ENCODE measurements at places on chromosomes 7 and 10.

GRCh38 chr7:15998617-15999016, 312.1 kb upstream of the MEOX2 start:
- DNase-seq = no peak

DNA sequence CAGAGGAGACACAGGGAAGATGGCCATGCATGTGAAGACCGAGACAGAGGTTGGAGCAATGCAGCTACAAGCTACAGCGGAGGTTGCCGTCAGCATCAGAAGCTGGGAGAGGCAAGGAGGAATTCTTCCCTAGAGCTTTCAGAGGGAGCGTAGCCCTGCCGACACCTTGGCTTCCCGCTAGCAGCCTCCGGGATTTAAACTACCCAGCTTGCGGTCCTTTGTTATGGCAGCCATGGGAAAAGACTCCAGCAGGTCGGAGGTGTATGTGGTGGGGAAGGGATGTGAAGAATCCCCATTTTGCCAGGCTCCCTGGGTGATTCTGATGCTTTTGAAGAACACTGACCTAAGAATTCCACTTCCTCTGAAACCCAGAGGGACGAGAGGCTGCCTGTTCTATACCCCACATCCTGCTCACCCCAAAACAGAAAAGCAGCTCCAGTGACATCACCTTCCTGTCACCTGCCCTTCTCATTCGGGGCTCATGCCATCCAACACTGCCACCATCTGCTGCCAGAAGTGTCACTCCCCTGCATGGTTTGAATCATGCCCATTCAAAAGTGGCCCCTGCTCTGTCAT, 3.3 kb upstream of the SEPHS1 start:
- no peak for DNase-seq

GRCh38 chr10:95560278-95561176, 644 bp downstream of the SORBS1 start:
- DNase-seq = no peak

- no peak for DNase-seq
Measured at GRCh38 chr10:19332304-19332703, 283.7 kb downstream of the MALRD1 start.

DNA sequence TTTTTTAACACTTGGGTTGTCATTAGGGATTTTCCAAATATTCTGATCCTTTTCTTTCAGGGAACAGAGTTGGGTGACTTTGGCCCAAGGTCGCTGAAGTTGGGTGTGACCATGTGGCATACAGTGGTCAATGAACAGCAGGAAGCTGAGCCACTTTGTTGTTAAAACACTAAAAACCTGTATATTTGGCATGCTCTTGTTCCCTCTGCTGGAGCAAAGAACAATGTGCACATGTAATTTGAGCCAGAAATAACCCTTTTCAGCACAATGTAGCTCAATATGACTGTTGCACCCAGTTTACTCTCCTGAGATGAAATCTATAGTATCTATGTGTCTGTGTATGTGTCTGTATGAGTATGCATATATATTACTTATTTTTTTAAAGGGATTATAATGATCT, 74.9 kb downstream of the ADCYAP1R1 start:
- no peak for DNase-seq

DNA sequence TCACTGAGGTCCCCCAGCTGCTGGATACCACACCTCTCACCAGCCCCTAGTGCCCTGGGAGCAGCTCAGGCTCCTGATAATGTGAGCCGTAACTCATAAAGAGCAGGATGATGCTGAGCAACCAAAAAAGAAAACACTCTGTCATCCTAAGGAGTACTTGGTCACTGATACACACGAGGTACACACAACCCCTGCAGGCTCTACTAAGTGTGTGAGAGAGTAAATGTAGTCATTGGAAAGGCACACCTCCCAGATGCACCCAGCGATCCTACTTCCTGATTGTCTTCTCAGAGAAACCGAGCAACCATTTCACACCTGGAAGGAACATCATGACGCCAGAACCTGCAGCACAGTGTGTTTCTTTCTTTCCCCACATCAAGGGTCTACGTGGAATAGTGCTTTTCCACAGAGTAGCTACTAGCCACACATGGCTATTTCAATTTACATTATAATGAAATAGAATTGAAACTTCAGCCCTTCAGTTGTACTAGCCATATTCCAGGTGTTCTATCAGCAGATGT, 34.2 kb downstream of the FIGNL1 start:
- no peak for DNase-seq

DNA sequence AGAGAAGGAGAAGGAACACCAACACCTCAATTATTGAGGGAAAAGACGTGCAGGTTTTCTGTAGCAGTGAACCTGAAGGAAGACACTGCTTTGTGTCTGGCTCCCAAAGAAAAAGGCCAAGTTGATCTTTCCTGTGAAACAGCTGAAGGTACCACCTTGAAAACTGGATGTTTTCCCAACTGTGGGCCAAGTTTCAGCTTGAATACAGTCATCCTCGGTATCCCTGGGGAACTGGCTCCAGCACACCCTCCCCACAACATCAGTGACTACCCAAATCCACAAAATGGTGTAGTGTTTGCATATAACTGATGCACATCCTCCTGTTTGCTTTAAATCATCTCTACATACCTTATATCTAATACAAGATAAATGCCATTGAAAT, 297.0 kb upstream of the PITRM1 start:
- DNase-seq = no peak

DNA sequence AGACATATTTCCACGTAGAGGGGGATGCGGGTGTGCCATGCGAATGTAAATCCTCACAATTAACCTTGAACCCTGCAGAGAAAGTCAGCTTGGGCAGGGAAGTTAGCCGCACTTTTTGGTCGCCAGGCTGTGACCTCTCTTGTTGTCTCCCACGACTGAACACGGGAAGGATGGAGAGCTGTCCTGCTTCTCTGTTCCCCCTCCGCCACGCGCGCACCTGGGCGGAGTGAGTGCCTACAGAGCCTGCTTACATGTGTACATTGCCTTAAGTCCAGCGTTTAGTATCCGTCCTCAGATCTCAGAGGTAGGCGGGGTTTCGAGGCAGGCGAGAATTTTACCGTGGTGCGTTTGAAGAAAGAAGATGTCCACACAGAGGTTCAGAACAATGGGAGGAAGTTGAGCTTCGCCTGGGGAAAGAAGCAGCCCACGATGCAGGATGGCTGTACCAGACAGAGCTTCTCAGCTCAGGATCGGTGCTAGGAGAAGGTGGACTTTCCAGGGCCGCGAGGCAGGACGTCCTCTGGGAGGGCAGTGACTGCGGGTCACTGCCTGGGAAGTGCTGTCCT, 482 bp upstream of the ERCC6 start:
- DNase-seq = peak; percentile 39

GRCh38 chr10:4263601-4263921, 478.6 kb upstream of the KLF6 start:
- DNase-seq = no peak

DNA sequence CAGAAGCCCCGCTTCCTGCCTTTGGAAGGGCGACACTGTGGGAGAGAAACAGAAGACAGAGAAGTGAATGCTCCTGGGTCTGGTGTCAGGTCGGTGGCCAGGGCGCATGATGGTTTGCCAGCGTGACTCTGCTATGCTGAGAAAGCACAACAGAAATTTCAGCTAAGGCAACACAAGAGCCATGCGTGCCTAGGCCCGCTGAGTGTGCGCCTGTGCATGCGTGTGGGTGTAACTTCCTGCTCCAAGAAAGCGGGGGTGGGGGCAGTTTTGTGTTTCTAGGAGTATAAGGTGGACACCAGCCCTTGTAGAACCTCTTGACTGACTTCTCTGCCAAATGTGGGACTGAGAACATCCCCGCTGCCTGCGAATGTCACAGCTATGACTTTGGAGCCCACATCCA, 6.2 kb downstream of the IGFBP3 start:
- no peak for DNase-seq

DNA sequence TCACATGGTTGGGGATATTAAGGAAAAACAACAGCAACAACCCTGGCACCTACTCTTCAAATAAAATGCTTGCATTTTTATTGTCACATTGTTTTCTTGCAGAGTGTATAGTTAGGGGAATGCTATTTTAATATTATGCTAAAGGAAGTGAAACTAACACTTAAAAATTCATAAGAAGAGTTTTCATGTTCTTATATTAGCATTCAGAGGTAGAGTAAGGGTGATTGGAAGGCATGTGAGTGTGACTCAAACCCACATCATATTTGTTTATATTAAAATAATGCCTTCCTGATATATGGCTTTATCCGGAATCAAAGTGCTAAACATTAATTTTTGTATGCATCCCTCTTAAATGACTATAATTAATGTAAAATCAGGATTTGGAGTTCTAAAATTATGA, 59.8 kb upstream of the TES start:
- DNase-seq = no peak

DNA sequence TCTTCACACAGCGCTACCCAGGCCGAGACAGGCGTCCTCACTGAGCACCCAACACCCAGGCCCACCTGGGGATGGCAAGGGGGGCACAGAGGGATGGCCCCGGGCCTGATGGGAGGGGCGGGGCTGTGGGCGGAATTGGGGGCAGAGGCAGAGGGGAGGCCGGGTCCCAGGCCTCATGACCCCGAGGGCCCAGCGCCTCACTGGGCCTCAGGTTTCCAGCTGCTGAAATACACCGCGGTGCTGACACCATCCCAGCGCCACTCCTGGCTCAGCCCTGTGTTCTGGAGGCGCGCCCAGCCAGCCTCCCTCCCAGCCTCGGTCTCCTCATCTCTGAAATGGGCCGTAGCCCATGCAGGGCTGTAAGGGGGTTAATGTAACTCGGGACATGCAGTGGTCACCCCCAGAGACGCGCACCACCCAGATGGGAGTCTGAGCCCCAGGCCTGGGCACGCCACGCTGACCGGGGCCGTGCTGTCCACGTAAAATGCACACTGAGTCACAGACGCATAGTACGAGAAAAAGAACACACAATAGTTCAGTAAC, 82.3 kb downstream of the UNCX start:
- no peak for DNase-seq

- no peak for DNase-seq
Measured at GRCh38 chr7:31432836-31433340, 81.0 kb upstream of the ITPRID1 start.

GRCh38 chr7:36546331-36546730, 156.7 kb downstream of the ANLN start:
- DNase-seq = no peak

DNA sequence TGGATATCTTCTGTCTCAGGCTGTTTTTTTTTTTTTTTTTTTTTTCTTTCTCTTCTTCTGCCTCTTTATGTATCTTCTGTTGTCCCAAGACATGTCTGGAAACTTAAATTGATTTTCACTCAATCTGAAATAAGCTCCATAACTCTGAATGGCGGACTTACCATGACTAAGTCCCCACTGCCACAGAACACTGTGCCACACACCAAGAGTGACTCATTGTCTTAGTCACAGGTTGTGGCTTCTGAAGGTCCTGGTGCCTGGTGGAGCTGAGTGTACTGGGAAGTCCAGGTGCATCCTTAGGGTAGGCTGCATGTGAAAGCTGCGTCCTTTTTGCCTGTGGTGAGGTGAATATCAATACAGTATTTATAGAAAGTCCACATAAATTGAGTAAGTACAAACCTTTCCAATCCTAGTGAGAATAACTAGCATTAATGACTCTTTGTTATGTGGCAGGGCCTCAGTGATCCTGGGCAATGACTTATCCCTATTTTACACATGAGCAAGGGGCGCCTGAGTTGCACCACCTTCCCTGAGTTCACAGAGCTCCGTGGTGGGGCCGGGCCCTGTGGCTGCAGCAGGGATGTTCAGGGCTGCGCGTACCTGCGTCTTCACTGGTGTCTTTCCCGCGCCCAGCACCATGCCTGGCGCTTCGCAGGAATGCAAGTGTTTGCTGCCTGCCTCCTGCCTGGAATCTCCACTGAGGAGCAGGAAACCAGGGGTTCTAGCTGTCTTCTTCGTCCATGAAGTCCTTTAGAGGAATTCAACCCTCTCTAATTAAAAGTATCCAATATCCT, 4.3 kb downstream of the PFKP start:
- DNase-seq = no peak

GRCh38 chr7:6032167-6032566, 991 bp downstream of the ANKRD61 start:
- DNase-seq = no peak

DNA sequence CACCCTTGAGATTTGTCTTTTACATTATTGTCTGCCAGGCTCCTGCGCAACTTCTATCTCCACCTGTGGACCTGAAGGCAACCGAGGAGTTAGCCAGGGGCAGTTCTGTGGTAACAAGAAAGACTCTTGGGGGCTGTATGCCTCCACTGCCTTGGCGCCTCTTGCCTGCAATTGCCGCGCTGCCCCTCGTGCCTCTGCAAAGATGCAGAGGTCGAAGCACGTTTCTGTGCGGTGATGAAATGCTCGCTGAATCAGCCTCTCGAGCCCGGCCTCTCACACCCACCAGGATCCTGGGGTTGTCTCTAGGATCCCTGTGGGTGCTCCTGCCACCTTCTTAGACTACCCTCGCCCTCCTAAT, 486 bp upstream of the LHFPL3 start:
- DNase-seq = no peak

DNA sequence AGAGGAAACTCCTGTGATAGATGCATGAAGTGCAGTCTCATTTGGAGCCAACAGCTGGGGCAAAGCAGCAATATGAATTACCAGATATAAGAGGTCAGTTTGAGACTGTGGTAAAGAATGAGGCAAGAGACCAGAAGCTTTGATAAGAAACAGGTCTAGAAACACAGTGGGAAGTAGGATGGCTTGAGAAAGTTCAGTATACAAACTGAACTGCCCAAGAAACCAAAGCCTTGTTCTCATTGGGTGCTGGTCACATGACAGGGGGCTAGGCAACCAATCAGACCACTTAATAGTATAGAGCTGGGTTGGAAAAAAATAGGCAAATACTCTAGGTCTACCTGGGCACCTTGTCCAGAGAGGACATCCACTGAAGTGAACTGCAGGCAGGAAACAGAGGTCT, 46.2 kb upstream of the PLCE1 start:
- DNase-seq = no peak

DNA sequence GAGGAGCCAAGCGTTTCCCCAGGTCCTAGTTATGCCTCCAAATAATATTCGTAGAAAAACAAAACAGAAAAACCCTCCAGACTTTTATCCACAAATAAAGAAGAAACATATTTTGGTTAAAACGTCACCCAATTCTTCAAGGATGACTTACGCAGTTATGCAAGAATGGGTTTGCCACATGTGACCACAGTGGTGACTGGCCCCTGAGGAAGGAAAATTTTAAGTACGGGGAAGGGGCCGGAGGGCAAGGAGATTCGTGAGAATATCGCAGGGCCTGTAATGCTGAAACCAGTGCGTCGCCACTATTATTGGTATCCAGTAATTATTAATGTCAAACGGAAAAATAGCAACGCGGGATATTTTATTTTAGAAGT, 537 bp upstream of the MRPS24 start:
- no peak for DNase-seq

- DNase-seq = no peak
Measured at GRCh38 chr7:30708412-30708811, 26.2 kb upstream of the CRHR2 start.

DNA sequence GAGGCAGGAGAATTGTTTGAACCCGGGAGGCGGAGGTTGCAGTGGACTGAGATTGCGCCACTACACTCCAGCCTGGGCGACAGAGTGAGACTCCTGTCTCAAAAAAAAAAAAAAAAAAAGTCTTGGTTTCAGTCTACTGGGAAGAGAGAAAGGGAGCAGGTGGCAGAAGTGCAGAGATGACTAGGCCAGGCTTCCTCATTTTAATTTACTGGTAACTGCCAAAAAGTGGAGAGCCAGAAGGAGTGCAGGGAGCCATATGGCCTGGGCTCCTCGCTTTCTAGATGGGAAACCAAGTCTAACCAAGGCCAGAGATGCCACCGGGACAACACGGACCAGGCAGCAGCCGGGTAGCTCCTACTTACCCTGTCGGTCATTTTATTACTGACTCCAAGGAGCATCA, 12.2 kb downstream of the SEPHS1 start:
- DNase-seq = no peak

GRCh38 chr7:149375234-149376008, 85.4 kb downstream of the ZNF777 start:
- no peak for DNase-seq

Data from right renal pelvis (tissue), 4 donors.